Activated naive CD4-positive, alpha-beta T cell treated with anti-CD3 and anti-CD28 coated beads, Interleukin-2, amount 50 U/mL, for 72 hours (primary cell): ENCODE measurements at places on chromosomes 13 and 19.

DNA sequence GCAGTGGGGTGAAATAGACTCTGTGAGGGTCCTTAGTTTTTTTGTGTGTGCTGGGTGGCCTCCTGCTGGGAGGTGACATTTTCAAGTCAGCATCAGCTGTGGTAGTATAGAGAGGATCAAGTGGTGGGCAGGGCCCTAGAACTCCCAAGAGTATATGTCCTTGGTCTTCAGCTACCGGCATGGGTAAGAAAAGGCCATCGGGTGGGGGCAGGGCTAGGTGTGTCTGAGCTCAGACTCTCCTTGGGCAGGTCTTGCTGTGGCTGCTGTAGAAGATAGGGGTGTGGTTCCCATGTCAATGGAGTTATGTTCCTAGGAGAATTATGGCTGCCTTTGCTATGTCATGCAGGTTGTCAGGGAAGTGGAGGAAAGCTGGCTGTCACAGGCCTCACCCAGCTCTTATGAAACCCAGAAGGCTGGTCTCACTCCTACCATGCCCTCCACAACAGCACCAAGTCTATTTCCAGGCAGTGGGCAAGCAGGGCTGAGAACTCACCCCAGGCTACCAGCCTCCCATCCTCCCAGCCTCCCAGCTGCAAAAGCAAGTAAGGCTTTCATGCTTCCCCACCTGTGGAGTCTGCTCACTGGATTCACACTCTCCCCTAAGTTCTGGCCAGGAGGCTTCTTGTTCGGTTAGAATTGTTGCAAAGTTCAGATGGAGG, 130.6 kb upstream of the SOX1 start:
- no peak for DNase-seq

GRCh38 chr19:13902993-13903555, 2.8 kb downstream of the BRME1 start:
- no peak for DNase-seq

DNA sequence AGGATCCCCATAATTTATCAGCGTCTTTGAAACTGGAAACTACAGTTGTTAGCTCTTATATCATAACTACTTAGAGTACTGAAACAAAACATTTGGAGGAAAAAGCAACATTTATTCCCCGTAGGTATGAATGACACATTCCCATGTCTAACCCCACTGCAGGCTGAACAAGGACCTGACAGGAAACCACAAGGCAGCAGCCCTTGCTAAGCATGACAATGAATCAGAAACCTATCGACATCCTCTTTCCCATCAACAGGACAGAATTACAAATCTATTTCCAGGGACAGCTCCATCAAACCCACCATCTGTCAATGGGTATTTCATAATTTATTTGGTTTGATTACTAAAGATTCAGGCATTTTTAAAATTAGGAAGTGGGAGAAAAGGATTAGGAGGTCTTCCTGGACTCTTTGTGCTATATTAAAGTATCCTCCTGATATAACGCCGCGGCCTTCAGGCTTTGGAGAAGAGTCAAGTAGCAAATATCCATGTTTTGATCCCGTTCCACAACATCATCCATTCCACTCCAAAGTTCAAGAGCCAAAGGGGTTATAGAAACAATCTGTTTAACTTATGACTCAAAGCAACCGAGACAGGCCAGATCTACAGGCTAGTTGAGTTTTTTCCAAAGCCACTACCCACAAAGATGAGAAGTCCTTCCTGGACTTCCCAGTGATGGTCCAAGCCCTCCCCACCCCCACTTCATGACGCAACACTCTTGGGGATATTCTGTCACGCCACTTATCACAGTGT, 51.1 kb downstream of the FAM216B start:
- DNase-seq: no peak

GRCh38 chr19:56955637-56956216, 115.2 kb upstream of the PEG3 start:
- DNase-seq: no peak

DNA sequence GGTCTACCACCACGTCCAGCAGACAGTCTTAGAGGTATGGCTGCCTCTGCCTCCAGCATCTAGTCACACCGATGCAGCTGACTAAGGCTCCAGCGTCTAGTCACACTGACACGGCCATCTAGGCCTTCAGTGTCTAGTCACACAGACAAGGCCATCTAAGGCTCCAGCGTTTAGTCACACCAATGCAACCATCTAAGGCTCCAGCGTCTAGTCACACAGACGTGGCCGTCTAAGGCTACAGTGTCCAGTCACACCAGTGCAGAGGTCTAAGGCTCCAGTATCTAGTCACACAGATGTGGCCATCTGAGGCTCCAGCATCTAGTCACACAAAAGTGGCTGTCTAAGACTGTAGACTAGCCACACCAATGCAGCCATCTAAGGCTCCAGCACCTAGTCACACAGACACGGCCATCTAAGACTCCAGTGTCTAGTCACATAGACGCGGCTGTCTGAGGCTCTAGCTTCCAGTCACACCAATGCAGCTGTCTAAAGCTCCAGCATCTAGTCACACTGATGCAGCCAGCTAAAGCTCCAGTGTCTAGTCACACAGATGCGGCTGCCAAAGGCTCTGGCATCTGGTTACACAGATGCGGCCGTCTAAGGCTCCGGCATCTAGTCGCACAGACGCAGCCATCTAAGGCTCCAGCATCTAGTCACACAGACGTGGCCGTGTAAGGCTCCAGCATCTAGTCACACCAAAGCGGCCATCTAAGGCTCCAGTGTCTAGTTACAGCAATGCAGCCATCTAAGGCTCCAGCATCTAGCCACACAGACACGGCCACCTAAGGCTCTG, 55.1 kb downstream of the KLF2 start:
- no peak for DNase-seq

- DNase-seq: peak; percentile 91
Observed at GRCh38 chr19:18940769-18941627, at the start of gene HOMER3. HOMER3 (minus strand) TSS chr19:18941217; CDS start chr19:18938982, 2,235 bp downstream.

- no peak for DNase-seq
Observed at GRCh38 chr13:37686501-37686900, 87.9 kb upstream of the POSTN start.

DNA sequence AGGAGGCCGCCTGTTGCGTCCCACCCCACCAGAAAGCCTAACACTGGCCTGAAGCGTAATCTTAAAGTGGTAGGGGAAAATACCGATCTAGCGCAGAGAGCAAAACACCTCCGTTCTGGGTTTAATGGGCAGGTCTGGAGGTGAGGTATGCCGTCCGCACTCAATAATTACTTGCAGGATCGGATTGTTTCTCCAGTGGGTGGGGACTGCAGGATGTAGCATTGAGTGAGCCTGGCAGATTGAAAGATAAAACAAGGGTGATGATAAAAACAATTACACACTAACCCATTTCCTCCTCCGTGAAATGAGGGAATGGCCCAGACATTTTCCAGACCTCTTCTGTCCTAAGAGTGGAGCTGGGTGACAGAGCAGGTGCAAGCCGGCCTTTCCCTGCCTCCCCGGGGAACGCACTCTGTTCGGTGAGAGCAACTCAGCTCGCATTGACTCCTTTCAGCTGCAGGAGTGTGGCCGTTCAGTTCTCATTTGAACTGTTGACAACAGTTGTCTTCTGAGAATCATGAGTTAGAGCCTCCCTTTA, 110.2 kb upstream of the DOCK9 start:
- peak; percentile 20 for DNase-seq

DNA sequence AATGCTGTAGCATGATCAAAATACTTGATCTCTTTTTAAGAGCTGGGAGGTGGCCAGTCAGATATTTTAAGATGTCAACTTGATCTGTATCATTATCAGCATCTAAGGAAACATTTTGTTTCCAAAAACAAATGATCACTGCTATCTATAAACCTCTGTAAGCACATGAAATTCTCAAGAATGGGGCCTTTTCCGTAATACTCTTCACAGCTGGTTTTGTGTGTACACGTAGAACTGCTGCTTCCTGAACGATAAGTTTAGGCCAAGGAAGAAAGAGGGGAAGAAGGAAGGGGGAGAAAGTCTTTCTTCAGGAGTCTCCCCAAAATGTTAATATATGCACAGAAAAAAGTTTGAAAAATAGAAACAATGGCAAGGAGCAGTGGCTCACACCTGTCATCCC, 25.7 kb downstream of the ARL11 start:
- DNase-seq: no peak

- no peak for DNase-seq
Observed at GRCh38 chr13:109881347-109881725, 95.0 kb upstream of the IRS2 start.

GRCh38 chr19:55091955-55092354, 16.3 kb downstream of the EPS8L1 start:
- no peak for DNase-seq

DNA sequence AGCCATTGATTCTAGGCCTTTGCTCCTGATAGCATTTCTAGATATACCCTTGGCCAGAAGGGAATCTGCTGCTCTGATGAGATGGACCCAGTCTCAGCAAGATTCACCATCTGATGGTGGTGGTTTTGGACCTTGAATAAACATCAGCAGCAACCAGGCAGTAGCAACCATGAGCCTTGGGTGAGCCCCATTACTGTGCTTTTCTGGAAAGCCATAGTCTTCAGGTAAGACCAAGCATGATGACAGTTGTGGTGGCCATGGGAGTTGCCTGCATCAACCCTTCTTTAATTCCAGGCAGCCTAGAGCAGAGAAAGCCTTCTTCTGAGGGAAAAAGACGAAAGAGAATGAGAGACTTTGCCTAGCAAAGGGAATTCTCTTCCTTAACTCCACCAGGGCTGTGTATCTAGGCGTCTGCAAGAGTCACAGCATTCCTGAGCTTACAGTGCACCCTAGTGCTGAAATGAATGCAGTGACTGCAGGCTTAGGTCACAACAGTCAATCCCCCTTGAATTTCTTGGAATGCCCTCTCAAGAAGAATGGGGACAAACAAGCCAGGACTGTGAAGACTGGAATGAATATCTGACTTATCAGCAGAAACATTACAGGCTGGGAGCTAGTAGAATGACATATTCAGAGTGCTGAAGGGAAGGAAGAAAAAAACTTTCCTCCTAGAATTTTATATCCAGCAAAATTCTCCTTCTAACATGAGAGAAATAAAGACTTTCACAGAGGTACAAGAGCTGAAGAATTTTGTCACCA, 942.4 kb upstream of the PCDH20 start:
- no peak for DNase-seq

GRCh38 chr19:46624958-46625661, at the start of gene PTGIR:
PTGIR (minus strand) TSS chr19:46625089; CDS start chr19:46624225, 864 bp downstream.
- no peak for DNase-seq

- DNase-seq: peak; percentile 20
Observed at GRCh38 chr13:51914137-51914493, 52.3 kb downstream of the CCDC70 start.

DNA sequence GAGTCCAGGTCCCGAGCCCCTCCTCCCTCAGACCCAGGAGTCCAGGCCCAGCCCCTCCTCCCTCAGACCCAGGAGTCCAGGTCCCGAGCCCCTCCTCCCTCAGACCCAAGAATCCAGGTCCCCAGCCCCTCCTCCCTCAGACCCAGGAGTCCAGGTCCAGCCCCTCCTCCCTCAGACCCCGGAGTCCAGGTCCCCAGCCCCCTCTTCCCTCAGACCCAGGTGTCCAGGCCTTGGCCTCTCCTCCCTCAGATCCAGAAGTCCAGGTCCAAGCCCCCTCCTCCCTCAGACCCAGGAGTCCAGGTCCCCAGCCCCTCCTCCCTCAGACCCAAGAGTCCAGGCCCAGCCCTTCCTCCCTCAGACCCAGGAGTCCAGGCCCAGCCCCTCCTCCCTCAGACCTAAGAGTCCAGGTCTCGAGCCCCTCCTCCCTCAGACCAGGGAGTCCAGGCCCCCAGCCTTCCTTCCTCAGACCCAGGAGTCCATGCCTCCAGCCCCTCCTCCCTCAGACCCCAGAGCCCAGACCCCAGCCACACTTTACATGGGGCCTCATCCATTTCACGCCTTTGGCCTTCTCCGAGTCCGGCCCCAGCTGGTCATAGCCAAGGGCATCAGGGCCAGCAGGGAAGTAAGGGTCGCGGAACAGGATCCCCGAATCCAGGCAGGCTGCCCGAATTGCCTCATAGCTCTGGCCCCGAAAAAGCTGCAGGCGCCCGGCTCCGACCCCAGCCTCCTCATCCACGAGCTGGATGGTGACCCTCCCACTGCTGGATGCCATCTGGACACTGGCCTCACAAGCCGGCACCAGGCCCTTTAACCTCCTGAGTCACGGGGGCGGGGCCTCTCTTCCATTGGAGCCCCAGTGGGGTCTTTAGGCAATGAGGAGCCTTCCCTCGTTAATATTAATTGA, 628 bp downstream of the CAPN12 start:
- no peak for DNase-seq

GRCh38 chr19:38139122-38139521, 84.9 kb downstream of the DPF1 start:
- DNase-seq: no peak

GRCh38 chr19:5585461-5586299, 17.9 kb upstream of the TINCR start:
- DNase-seq: peak; percentile 28

DNA sequence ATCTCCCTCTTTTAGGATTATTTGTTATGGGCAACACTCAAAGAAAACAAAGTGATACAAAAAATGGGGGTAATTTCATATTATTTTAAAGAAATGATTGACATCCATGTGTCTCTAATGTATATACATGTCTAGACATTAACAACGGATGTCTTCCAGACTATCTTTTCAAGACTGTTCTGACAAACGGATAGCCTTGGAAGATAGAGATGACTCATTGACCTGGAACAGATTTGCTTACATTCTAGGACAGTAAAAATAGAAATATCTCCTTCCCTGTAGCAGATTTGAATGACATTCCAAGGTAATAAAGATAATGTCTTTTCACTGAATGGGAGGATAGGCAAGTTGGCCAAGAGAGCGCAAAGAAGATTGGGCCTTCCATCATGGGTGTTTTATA, 26.2 kb upstream of the SLITRK6 start:
- DNase-seq: no peak

- no peak for DNase-seq
Observed at GRCh38 chr19:38411041-38411712, 8.3 kb downstream of the FAM98C start.

- no peak for DNase-seq
Observed at GRCh38 chr13:89458456-89458855, 1787.3 kb downstream of the SLITRK5 start.

DNA sequence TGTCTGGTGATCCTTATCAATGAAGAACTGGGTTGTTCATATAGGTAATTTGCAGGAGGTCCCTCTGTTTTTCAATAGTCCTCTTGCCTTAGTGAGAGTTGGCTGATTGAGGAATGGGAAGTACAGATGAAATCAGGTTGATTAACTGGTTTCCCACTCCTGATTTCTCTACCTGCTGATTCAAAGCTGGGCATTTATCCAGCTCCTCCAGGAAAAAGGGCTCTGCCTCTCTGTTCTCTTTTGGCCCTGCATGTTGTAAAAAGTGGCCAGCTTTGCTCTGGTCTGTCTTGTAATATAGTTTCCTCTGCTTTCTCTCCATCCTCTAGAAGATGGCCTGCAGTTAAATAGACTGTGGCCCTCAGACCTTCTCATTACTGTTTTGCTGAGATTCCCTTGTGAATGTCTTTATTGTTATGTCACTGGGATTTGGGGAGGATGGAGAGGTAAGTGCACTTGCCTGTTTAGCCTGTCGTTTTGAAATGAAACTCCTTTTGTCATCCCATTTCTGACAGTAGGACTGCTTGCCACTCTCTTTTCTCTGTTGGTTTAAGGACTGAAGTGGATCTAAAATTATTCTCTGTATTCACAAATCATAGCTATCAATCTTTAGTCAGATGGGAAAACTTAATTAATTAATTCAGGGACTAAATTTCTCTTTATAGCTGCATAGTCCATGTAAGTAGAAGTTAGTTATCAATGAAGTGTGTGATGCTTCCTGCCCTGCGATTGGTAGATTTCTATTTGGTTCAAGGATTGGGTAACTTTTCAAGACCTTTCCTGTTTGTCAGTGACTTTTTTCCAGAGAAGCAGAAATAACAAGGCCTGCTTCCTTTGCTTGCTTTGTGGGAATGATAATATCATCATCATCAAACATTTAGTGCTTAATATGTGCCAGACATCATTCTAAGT, 28.5 kb downstream of the GARRE1 start:
- no peak for DNase-seq
